ENCODE measurements at places on chromosomes 5 and 9.

DNA sequence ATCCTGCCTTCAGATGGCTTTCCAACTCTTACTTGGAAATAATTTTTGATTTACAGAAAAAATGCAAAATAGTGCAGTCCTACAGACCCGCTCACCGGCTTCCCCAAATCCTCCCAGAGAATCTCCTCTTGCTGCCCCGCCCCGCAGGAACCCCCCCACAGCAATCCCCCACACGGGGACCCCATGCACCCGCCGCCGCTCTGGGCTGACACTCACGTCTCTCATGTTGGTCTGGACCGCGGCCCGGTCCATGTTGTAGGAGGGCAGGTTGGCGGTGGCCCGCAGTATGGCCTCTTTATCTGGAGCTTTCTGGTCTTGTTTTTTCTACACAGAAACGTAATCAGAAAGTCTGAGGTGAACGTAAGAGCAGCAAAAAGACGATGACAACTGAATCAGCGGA is 13.6 kb downstream of the UBAC1 start:
- no peaks in the 10 kb centered on the region for H3K36me3 ChIP-seq
- no peaks in the 10 kb centered on the region for H3K27me3 ChIP-seq
- H3K27ac ChIP-seq: no peak overlapping the region
- no peak overlapping the region for H3K4me3 ChIP-seq
- peaks cover 7% of the 10 kb centered on the region for H3K4me1 ChIP-seq

DNA sequence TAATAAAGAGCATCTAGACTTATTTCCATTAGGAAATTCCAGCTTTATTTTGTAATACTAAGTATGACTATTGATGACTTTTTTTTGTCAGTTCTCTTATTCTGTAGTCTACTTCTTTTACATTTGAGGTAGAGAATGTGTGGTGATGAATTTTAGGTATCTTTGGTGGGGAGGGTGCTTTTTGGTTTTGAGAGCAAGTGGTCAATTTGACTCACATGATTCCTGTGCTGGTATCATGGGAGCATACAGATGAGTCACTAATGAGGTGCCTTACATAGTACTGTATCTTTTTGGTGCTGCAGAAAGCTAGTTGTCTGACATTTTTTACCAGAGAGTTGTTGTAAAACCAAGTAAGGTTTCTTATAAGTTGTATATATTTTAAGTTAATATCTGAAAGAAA is 35.3 kb downstream of the ERBIN start:
- H3K36me3 ChIP-seq: no peaks in the 10 kb centered on the region
- no peak overlapping the region for H3K4me3 ChIP-seq
- H3K27ac ChIP-seq: no peak overlapping the region
- H3K27me3 ChIP-seq: no peaks in the 10 kb centered on the region
- no peaks in the 10 kb centered on the region for H3K4me1 ChIP-seq
- DNase-seq: peak; percentile 8

DNA sequence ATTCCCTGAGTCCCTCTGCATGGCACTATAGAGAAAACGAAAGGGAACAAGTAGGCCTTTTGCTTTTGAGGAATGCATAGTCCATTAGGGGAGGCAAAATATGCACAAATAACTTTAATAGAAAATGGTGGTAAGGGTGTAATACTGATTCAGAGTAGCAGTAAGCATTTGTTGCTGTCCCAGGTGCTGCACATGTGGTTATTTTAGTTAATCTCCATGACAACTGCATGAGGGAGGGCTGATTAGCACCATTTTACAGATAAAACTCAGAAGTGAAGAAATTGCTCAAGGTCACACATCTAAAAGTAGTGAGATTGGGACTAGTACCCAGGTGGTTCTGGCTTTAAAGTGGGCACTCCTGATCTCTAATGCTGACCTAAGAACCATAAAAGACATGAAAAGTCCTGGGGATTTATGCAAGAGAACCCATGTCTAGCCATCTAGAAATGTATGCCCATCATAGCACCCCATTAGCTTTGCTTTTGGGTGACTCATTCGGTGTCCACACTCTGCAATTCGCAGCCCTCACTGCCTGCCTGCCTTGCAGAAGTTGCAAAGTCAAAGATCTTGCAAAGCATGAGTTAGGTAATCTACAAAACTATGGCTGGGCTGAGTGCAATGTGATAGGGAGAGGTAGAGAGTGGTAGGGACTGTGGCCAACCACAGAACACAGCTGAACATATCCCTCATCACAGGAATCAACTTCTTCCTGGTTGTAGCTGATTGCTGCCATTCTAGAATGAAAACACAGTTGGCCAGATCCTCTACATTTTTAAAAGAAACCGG is 195.2 kb downstream of the PTTG1 start:
- H3K36me3 ChIP-seq: no peaks in the 10 kb centered on the region
- no peak overlapping the region for H3K4me3 ChIP-seq
- H3K4me1 ChIP-seq: no peaks in the 10 kb centered on the region

DNA sequence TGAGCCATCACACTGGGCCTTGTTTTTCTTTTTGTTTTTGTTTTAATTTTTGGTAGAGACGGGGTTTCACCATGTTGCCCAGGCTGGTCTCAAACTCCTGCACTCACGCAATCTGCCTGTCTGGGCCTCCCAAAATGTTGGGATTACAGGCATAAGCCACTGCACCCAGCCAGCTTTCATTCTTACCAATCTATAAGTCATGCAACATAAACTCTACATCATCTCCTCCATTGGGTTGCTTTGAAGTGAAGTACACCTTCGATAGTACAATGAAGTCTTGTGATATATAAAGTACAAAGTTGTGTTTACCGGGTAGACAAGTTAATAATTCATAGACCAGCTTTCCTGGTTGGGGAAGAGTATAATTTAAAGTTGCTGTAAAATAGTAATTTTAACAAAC is 8.8 kb upstream of the CDK7 start:
- H3K27ac ChIP-seq: no peak overlapping the region
- no peaks in the 10 kb centered on the region for H3K36me3 ChIP-seq
- DNase-seq: no peak
- H3K4me3 ChIP-seq: no peak overlapping the region
- no peaks in the 10 kb centered on the region for H3K27me3 ChIP-seq

DNA sequence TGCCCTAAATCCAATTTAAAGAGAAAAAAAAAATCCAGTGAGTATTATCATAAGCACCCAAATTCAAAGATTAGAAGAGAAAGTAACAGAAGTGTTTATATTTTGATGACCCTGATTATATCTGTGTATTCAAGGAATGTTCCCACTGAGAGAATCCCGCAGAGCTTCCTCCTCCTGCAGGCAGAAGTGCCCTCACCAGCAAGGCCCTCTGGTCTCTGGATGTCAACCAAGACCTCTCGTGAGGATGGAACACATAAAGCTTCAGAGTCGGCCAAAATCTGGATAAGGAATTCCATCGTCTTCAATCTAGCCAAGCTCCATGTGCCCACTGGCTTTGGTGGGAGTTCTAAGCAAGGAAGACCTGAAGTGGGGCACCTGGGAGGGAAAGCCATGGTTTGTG is 18.1 kb downstream of the PTCH1 start:
- H3K27ac ChIP-seq: no peak overlapping the region
- H3K4me3 ChIP-seq: no peak overlapping the region
- no peaks in the 10 kb centered on the region for H3K27me3 ChIP-seq
- no peaks in the 10 kb centered on the region for H3K36me3 ChIP-seq
- peaks cover 14% of the 10 kb centered on the region for H3K4me1 ChIP-seq
- no peak for DNase-seq

GRCh38 chr5:92879806-92880543 is 701.0 kb downstream of the NR2F1-AS1 start:
- H3K36me3 ChIP-seq: peaks cover 3% of the 10 kb centered on the region
- H3K27me3 ChIP-seq: no peaks in the 10 kb centered on the region
- H3K27ac ChIP-seq: no peak overlapping the region
- no peak overlapping the region for H3K4me3 ChIP-seq
- DNase-seq: no peak
- no peaks in the 10 kb centered on the region for H3K4me1 ChIP-seq

DNA sequence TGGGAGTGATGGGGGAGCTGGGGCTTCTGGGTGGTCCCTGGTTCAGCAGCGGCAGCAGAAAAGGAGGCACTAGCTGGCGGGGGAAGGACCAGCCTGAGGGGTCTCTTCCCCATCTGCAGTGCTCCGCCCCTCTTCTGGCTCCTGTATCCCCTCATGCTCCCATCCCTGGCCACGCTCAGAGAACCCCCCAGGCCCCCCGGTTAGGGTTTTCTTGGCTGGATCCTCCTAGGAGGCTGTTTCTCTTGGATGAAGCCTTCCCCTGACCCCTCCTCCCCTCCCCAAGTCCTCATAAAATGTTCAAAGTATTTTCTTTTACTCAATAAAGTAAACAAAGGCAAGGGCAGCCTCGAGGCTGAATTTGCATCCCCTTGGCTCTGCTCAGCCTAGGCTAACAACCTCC is 60.8 kb downstream of the FGF18 start:
- no peak overlapping the region for H3K4me3 ChIP-seq
- no peak for DNase-seq
- H3K36me3 ChIP-seq: no peaks in the 10 kb centered on the region
- no peak overlapping the region for H3K27ac ChIP-seq
- H3K27me3 ChIP-seq: peaks cover 14% of the 10 kb centered on the region
- no peaks in the 10 kb centered on the region for H3K4me1 ChIP-seq
